Naive B cell (primary cell): ENCODE measurements at places on chromosomes 1 and 21.

DNA sequence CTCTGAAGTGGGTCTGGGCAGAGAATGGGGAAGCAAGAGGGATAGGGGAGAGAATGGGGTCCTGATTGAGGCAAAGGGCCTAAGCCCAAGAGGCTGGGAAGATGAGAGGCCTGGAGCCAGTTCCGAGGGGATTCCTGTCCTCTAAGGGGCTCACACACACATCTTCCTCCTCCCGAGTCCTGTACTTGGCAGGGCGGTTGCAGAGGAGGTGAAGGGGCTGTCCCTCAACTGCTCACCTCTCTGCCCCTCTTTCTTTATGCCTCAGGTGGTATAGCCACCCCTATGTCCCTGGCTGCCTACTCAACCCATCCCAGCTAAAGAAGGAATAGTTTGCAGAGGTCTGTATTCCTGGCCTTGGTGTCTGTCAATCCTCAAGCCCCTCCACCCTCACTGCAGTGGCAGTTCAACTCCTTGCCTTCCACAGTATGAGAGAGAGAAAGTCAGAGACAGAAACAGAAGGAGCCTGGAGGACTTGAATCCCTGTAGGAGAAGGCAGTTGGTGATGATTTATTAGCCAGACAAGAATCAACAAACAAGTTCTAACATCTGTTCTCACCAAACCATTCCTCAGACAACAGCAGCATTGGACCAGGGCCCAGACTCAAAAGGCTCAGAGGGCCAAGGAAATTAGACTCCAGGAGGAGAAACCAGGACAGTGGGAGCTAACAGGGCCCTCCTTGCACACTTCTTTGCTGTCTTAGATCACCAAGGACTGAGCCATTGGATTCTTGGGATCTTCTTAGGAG, 10.7 kb downstream of the SH2D2A start:
- no peak for DNase-seq

DNA sequence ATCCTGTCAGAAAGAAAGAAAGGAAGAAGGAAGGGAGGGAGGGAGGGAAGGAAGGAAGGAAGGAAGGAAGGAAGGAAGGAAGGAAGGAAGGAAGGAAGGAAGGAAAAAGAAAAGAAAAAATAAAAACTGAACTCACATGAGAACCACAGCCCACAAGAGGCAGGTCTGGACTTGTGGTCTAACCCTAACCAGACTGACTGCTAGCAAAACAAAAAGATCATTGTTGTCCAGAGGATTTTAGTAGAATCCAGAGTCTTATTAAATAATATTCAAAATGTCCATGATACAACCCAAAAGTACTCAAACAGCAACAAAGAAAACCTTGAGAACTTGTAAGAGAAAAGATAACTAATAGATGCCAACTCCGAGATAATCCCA, 4.7 kb upstream of the ITGB2 start:
- DNase-seq, result no peak

GRCh38 chr1:201361652-201362504, 15.6 kb downstream of the TNNT2 start:
- DNase-seq, result no peak

GRCh38 chr1:90753556-90753955, 36.5 kb upstream of the BARHL2 start:
- no peak for DNase-seq

GRCh38 chr1:201633811-201634210, 94.9 kb downstream of the NAV1 start:
- DNase-seq, result no peak

GRCh38 chr21:34794686-34795085, 125.9 kb downstream of the CLIC6 start:
- DNase-seq, result no peak

DNA sequence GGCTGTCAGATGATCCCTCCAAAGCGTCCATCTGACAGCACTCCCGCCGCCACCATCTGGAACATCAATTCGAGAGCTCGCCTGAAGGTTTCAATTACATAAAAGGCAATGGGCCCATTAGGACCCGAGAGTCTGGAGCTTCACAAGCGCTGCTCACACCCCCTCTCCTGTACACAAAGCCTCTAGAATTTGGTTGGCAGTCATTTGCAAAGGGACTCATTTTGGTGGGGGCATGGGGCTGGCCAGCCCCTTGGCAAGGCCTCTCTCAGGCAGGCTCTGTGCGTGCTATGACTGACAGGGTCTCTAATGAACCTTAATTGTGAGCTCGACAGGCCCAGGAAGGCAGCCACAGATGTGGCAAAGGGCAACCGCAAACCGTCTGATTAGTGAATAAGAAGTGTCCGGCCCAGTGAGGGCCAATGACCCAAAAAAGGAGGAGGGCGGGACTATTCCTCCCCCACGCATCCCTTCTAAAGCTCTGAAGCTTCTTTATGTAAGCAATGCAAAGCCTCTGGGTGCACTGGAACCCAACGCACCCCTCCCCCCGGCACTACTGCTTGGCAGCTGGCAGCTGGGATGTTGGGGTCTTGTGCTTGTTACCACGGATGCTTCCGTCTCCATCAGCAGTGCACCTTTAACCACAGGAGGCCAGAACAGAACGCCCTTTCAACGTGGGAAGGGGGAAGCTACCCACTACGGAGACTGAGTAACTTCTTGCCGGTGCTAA, 79.4 kb downstream of the CAPZB start:
- DNase-seq, result no peak

- DNase-seq, result no peak
These were observed 17.4 kb downstream of the DEPDC1 start for GRCh38 chr1:68479501-68479900.

DNA sequence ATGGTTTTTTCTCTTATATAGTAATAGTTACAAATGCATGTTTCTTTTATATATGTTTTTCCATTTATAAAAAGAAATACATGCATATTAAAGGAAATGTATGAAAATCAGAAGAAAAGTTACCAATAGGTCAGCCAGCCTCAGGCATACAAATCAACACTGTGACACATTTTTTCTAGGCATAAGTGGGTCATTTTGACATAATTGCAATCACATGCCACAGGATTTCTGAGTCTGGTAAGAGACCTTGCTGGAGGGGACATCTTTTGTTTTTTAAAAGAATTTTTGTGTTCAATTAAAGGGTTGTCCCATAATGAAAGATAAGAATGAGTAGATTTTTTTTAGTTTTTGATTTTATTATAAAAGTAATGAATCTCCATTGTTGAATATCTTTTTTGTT, 473.1 kb downstream of the PCP4 start:
- DNase-seq, result no peak

DNA sequence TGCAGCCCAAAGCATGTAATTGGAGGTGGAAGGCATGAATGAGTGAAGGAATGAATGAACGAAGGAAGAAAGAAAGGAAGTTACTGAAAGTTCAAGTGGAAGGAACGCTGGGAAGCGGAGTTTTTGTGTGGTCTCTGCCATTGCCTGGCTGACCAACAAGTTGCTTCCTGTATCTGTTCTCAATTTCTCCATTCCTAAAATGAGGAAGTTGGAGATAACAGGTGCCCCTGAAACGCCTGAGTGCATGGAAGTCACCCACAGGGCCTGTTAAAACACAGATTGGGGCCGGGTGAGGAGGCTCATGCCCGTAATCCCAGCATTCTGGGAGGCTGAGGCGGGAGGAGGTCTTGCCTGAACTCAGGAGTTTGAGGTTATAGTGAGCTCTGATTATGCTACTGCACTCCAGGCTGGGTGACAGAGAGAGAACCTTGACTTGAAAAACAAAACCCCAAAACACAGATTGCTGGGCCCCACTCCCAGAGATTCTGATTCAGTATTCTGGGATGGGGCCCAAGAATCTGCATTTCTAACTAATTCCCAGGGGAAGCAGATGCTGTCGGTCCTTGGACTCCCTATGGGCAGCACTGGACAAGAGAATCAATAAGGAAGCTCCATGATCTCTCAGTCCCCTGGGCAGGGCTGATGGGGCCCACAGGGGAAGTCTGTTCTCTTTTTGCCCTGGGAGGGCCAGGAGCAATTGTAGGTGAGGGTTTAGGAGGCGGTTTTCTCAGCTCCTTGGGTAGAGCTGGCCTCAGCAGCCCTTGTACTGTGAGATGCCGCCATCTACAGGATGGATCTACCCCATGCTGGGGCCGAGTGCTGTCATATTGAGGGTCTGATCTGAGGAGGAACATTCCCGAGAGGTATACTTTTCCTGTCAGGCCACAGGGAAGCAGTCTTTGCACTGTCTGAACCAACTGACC, 3.3 kb upstream of the CNR2 start:
- peak; percentile 76 for DNase-seq

GRCh38 chr1:4652631-4653327, 1.6 kb upstream of the AJAP1 start:
- peak; percentile 21 for DNase-seq

DNA sequence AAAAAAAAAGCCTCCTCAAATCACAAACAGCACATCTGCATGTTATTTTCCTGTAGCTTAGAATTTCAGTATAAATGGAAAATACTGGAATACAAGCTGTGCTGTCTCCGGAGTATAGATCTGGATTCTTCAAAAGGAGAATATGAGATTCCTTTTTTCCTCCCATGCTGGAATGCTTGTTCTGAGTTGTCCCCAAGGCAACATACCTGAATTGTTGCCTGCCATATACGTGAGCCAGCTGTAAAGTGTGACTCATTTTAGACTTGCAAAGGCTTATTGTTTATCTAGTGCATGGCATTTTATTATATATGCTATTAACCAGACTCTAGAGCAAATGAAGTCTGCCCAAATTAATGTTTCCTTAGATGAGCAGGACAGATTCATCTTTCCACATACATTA, 95.0 kb upstream of the C1orf105 start:
- no peak for DNase-seq

GRCh38 chr1:57741521-57741920, 317.7 kb upstream of the DAB1 start:
- DNase-seq, result no peak

DNA sequence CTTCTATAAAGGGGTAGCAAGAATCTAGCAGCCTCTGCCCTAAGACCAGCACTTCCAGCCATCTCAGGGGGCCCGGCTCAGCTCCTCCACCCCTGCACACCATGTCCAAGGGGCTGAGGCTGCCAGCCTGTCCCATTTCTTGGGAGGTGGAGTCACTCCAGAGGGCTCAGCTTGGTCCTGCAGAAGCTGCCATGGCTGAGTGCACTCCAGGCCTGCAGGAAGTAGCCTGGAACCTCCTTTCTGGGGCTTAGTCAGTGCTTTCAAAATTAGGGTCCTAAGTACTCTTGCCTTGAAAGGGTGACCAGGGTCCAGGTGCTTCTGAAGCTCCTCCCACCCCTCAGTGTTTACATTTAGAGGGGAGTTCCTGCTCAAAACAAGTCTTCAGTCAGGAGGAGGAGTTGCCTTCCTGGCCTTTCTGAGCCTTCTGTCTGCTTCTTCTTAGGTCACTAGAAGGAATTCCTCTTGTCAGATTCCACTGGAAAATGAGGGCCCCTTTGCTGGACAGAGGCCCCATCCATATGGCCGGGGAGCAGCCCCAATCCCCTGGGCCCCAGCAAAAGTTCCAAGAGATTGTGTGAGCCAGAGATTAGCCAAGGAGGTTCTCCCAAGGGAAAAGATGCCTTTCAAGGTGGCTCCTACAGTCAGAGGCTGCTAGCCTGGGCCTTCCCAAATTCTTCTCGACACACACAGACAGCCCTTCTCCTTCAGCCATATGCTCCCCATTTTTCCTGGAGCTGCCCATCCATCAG, 128.1 kb upstream of the VAMP3 start:
- DNase-seq, result no peak

DNA sequence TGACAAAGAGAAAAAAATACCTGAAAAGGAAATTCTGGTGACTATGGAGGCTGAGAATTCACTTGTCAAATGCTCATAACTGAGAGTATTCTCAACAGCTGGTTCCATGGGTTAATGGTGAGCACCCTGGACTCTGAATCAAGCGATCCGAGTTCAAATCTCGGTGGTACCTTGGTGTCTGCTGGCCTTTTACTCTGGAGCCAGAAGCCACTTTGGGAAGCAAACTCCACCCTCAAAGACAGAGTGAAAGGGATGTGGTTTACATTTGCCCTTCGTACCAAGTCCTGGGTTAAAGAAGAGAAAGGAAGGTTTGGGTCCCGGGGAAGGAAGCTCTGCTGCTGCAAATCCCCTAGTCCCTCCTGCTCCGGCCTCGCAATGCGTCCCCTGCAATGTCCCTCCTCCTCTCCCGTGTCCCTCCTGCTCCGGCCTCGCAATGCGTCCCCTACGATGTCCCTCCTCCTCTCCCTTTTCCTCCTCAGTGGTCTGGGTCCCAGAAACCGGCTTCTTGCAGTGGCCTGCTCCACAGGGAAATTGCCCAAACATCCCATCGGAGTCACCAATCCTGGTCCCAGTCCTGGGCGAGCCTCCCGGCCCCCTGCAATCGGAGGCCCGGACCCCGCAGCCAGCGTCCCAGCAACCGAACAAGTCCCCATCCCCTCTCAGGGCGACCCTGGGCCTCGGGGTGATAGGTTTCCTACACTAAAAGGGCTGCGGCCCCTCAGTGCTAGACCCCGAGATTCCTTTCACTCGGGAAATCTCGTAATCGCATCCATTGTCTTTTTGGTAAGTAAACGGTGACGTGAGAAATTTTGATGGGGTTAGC, 129.4 kb downstream of the PPIAL4G start:
- DNase-seq, result no peak

DNA sequence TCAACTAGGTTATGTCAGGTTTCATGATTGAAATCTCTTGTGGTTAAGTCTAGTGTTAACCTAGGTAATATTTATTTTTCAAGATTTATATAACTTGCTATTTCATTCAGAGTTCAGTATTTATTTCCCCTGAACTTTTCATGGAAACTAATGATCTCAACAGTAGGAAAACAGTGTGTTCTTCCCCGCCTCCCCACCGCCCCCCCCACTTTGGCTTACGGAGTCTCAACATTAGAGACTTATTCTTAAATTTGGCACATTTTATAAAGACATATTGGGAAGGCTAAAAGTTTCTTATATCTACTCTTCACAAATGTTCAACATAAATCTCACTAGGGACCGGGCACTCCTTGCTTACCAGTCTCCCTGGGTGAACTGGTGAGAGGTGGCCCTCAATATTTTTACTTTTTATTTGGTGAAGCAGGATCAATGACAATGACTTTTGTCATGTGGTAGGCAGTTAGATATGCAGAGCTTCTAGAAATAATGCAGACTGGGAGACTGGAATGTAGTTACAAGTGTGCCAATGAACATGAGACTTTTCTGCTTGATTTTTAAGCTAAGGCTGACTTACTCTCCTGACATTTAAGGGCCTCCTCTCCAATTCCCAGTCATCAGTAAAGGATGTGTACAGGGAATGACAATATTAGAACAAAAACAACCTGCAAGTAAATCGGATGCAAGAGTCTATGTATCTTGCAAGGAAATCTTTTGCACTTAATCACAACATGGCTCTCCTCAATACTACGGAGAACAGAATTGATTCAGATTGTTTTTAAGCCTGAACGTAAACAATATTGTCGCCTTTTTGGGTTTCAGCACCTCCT, 1.7 kb upstream of the MAN1A2 start:
- no peak for DNase-seq

GRCh38 chr1:201773764-201774163, 55.2 kb upstream of the IPO9 start:
- no peak for DNase-seq

DNA sequence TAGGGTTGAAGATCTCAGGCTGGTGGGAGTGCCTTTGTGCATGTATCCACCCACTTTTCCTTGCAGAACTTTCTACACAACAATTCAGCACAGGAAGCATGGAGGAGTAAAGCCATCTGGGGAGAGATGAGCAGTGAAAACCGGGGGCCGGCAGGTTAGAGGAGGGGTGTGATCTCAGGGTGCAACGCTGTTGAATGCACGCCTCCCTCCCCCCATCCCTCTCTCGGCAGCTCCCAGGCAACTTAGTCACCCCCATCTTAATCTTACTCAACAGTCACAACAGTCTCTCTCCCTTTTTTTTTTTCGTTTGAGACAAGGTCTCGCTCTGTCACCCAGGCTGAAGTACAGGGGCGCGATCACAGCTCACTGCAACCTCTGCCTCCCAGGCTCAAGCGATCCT, 16.6 kb upstream of the ABCG1 start:
- DNase-seq, result no peak

- no peak for DNase-seq
These were observed 45.6 kb upstream of the FASLG start for GRCh38 chr1:172613294-172613693.
